ENCODE measurements at places on chromosomes 16 and 17.

GRCh38 chr16:86299882-86300610 is 210.3 kb upstream of the FOXF1 start:
- no peak for DNase-seq

DNA sequence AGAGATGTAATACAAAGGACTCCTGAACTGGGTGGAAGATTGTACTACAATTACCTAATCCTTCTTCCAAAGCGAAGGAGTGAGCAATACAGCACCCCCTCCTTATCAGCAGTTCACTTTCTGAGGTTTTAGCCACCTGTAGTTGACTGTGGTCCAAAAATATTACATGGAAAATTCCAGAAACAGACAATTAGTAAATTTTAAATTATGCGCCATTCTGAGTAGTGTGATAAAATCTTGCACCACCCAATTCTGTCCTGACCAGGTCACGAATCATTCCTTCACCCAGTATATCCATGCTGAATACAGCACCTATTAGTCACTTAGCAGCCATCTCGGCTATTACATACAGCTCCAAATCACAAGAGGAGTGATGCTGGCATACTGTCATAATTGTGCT is 23.2 kb downstream of the VPS53 start:
- DNase-seq = no peak

- DNase-seq = no peak
Observed at GRCh38 chr16:56871172-56871593, 6.2 kb downstream of the SLC12A3 start.

- peak; percentile 62 for DNase-seq
Observed at GRCh38 chr17:21513012-21513570, 136.9 kb downstream of the KCNJ12 start.

- DNase-seq = no peak
Observed at GRCh38 chr17:27995554-27995953, 46.9 kb upstream of the NLK start.

GRCh38 chr17:74016461-74016860 is 187.0 kb upstream of the RPL38 start:
- no peak for DNase-seq

GRCh38 chr17:68512960-68513474 is 787 bp downstream of the PRKAR1A start:
- DNase-seq = no peak

GRCh38 chr16:1308977-1309885 is at the start of gene UBE2I:
Gene UBE2I, plus strand, starts transcription at chr16:1309636. Its CDS starts 4,395 bp downstream, at chr16:1314031.
- peak; percentile 95 for DNase-seq

GRCh38 chr16:72013389-72013788 is 4.8 kb downstream of the DHODH start:
- no peak for DNase-seq

DNA sequence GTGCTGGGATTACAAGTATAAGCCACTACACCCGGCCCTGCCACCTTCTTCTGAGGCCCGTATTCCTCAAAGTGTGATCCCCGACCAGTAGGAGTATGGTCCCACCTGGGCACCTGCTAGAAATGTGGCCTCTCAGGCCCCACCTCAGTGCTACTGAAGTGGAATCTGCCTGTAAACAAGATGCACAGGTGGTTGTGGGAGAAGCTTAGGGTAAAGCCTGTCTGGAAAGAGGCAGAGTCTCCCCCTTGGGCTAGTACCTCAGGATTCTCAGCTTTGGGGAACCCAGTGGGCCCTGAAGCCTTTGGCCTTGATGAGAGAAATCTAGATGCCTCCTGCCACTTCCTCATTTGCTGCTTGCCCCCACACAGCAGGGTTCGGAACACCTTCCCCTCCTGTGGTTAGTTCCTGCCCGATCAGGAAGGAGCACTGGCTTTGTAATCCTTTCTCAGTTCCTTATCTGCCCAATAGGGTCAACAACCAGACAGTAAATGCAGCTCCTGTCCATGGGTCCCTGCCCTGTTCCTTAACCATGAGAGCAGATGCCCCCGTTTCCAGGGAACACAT is 25.2 kb downstream of the TK2 start:
- DNase-seq = no peak

DNA sequence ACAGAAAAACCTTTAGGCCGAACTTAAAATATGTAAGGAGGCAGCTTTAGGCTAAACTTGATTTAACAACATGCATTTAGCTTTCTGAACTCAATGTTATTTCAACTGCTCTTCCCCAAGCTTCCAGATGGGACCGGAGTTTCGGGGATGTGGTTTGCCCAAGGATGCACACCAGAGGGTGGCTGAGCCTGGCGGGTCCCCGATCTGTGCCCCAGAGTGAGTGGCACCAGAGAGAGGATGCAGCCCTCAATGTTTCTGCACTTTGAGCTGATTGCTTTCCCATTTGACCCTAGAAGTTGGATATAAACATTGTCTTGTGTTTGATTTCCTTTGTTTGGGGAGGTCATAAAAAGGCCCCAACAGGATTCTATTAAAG is 348.0 kb upstream of the TNRC6C start:
- DNase-seq = no peak

- DNase-seq = no peak
Observed at GRCh38 chr16:72666267-72666666, 381.7 kb downstream of the ZFHX3 start.

GRCh38 chr17:1377334-1377733 is 22.7 kb downstream of the YWHAE start:
- DNase-seq = no peak

- DNase-seq = no peak
Observed at GRCh38 chr17:30253312-30253711, 17.8 kb upstream of the SLC6A4 start.

- no peak for DNase-seq
Observed at GRCh38 chr16:50015631-50016030, 9.4 kb upstream of the CNEP1R1 start.

DNA sequence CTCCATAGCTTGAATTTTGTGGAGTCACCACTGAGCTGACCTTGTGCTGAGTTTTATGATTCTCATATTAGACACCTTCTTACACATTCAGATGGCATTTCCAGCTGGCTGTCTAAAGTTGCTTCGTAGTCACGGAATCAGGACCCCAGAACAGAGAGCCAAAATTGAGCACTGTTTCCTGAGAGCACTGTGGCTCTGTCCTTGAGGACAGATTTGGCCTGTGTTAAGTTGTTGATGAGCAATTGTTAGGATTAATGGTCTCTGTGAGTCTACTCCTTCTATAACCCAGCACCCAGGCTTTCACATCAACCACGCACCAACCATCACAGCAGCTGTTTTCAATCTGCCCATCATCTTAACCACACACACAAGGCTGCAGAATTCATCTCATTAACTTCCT is 277.5 kb upstream of the HSBP1 start:
- DNase-seq = no peak

Data from stimulated activated CD8-positive, alpha-beta memory T cell treated with anti-CD3 and anti-CD28 coated beads, Interleukin-4, amount 100 ng/mL, for 1 hour (primary cell).